ENCODE measurements at places on chromosomes 3 and 15.

DNA sequence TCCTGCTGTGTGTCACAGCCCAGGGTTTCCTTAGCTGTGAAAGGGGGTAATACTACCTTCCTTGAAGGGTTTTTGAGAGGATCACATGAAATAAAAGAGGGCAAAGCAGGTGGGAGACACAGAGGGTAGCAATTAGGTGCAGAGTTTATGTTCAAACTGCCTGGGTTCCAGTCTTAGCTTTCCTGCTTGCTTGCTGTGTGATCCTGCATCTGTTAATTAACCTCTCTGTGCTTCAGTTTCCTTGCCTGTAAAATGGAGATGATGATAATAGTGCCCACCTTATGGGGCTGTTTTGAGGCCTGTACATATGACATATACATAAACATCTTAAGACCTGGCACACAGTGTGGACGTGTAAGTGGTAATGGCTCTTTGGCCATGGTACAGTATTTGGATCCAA lies 35.0 kb downstream of the SPSB4 start:
- DNase-seq: no peak

GRCh38 chr3:106276755-106277612 lies 408.2 kb upstream of the CBLB start:
- DNase-seq: no peak

GRCh38 chr3:172229462-172229861 lies 190.1 kb downstream of the FNDC3B start:
- DNase-seq: no peak

GRCh38 chr3:136106101-136106500 lies 90.0 kb downstream of the MSL2 start:
- no peak for DNase-seq

DNA sequence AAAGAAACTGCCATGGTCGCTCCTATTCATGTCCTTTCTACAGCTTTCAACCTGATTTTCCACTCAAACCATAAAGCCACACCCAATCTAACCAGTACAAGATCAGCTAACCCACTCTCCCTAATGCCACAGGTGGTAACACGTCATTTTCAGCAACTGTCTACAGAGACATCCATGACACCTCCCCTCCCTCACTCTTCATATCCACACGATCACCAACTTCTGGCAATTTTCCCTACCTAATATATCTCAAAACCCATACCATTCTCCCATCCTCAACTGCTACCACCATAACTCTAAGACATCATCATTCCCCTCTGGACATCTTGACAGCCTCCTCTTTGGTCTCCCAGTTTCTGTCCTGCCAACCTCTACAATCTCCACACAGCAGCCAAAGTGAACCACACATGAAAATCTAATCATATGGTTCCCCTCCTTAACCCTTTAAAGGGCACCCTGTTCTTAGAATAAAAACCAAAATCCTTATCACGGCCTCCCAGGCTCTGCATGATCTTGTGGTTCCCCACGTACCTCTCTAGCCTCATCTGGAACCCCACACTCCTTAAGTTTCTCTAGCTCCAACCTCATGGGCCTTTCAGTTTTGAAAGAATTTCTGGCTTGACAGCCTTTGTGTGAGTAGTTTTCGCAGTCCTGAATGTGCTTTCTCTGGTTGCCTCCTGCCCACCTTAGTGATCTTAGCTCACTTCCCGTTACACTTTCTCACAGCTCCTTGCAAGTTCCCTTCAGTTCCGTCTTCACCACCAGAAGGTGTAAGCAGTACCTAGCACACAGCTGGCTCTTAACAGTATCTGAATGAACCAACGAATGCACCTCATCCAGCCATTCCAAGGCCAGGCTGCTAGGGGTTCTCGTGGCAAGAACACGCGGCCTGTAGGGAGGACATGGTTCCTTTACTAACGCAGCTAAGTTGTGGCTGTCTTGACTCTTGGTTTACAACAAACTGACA lies 33.4 kb downstream of the SPINK8 start:
- no peak for DNase-seq

DNA sequence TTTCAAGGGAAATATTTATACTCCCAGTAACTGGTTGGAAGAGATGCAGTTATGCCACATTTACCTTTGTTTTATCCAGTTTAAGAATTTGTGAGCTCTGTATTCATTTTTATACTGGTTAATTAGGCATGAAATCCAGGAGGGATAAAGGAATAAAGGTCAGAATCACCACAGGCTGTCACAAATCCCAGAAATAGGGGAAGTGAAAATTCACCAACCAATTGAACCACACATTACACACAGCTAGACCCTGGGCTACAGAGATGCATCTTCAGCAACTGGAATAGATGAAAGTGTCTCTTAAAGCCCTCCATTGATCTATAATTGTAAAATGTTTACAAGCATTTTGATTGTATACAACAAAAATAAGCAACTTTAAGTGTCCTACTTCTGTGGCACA lies 18.5 kb downstream of the SERPINI1 start:
- no peak for DNase-seq

GRCh38 chr15:34583399-34584329 lies at the start of gene GOLGA8B:
Gene GOLGA8B, minus strand, starts transcription at chr15:34583651. Its CDS starts 47,739 bp downstream, at chr15:34535912.
- DNase-seq: peak; percentile 36

DNA sequence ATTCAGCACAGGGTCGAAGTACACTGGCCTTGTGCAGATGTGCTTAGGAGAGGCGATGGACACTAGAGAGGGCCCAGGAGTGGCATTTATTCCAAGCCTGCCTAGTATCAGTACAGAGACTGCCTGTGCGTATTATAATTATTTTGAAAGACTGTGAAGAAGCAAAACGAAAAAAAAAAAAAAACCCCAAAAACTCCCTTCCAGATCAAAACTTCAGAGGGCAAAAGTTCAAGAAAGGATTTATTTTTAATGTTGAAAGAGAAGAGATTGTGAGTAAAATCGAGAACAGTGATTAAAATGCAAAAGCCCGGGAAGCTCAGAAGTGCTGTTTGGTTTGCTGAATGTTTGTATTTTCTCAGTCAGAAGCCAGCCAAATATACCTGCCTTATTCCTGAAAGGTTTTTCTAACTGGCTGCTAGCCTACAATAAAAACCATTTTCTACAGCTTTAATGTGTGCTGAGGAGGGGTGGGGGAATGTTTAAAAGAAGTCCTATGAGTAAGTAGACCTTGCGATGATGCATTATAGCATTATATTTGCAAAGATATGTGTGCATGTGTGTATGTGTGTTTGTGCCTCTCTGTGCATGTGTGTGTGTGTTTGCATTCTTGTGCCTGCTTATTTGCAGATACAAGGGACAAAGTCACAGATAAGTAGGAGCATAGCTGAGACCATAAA lies 19.3 kb upstream of the LZTFL1 start:
- DNase-seq: no peak

DNA sequence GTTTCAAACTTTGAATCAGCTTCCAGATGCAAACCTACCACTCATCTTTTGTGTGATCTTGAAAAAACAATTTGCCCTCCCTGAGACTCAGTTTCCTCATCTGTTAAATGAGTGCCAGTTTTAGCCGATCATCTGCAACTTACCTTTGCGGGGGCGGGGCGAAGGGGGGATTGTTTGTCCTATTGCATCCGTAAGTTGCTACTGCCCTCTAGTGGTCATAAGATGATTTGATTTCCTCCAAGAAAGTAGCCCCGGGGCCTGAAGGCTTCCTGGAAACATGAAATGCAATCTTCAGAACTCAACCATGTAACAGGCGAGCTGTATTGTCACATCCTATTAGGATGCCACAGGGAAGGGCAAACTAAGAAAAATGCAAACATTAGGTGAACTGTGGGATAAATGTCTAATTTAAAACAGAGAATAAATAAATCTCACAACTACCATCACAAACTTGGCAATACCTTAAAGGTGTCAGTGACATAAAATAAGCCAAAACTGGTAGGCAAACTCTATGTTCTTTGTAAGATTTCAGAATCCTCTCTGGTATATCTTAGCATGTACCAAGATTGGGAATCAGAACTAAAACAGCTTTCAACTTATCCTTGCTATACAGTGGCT lies 63.5 kb upstream of the CLDN18 start:
- DNase-seq: peak; percentile 63

DNA sequence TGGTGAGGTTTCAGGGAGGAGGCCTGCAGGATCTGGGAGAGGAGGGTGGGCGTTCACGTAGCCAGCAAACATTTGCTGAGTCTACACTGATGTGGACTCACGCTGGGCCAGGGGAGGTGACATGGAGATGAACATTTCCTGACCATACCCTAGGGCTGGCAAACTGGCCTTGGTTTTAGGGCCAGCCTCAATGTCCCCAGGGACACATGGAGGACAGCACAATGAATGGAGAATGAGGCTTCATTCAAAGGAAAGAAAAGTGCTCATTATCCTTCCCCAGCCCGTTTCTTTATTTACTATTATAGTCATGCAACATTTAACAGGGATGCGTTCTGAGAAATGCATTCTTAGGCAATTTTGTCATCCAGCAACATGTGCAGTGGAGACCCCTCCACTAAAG lies 26.8 kb downstream of the ACAN start:
- DNase-seq: no peak

DNA sequence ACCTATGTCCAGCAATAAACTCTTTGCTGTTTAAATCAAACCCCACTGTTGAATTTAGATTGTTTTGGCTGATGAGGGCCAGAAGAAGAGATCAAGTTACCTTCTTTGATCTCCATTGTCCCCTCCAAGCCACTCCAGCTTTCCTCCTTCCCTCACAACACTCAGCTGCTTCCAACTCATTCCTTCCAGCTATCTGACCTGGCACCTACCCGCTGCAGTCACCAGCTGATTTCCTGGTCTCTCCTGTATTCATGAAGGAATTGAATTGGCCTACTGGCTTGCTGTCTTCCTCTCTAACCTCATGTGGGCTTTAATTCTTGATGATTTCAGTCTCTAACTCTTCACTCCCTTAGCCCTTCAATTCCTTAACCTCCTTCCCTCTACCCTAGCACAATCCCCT lies 40.8 kb upstream of the ABHD17C start:
- no peak for DNase-seq

DNA sequence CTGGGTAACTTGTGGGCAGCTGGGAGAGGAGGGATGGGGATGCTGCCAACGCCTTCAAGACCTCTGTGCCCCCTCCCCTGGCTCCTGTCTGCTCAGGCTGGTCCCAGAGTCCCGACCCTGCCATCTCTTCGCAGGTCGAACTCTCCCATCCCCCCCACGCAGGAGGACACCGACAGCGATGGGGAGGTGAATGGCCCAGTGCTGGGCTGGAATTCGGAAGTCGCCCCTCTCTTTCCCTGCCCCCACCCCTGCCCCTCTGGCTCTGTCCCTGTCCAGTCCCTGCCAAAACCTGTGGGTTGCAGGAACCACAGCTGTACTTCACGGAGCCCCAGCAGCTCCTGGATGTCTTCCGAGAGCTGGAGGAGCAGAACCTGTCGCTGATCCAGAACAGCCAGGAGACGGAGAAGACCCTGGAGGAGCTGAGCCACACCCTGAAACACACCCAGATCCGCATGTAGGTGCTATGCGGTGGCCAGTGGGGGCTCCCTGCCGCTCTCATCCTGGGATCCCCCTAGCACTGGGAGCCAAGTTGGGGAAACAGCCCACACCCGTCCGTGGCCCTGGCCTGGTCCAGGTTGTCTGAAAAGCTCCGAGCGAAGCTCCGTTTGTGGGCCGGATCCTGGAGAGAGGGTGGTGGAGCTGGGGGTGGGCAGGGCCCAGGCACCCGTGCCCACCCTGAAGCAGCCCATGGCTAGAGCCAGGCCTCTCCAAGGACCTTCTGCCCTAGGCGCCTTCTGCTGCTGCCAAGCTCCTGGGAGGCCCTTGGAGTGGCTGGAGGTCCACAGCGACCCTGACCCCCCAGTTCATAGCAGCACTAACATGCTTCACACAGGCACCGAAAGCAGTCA lies 28.7 kb downstream of the CFAP100 start:
- no peak for DNase-seq

GRCh38 chr3:107858876-107859275 lies 232.0 kb downstream of the CD47 start:
- DNase-seq: no peak

- DNase-seq: peak; percentile 100
These were observed 17.3 kb upstream of the HRH1 start for GRCh38 chr3:11136830-11137626.

- DNase-seq: no peak
These were observed 58.7 kb downstream of the RETNLB start for GRCh38 chr3:108698461-108698860.

- DNase-seq: peak; percentile 64
These were observed 32.7 kb downstream of the UBXN7 start for GRCh38 chr3:196399485-196399945.

- DNase-seq: peak; percentile 34
These were observed 464.8 kb downstream of the EPHA3 start for GRCh38 chr3:89572261-89572660.

DNA sequence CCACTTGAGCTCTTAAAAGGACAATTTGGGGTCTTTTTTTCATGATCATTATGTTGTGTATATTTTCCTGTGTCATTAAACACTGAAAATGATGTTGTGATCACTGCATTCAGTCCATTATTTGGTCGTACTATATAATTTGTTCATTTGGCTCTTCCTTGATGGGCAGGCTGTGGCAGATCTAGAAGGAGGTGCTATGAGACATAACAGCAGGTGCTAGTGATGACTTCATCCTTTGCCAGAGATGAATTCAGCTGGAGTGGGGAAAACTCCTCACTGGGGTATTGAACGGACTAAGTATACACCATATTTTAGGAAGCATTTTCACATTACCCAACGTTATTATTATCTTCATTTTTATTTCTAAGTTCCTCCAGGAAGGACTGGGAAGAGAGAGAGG lies 12.0 kb downstream of the CMTM7 start:
- DNase-seq: no peak

GRCh38 chr3:182979103-182979673 lies 1.1 kb downstream of the DCUN1D1 start:
- no peak for DNase-seq

DNA sequence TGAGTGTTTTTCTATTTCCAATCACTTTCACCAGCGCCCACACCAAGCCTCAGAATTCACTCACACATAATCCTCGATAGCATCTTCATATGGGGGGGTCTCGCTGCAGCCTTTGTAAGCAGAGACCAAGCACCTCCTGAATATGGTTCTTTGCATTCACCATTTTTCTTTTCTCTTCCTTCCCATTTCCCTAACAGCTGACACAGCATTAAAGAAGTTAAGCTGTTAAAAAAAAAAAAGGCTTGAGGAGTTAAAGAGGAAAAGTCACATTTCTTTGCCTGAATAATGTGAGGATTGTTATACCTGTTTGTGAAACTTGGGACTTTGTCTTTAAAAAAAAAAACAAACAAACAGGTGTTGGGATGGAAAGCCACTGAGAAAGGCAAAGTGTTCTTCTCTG lies 41.6 kb downstream of the RFTN1 start:
- DNase-seq: no peak

GRCh38 chr15:44340410-44340809 lies 51.9 kb downstream of the GOLM2 start:
- DNase-seq: peak; percentile 90

DNA sequence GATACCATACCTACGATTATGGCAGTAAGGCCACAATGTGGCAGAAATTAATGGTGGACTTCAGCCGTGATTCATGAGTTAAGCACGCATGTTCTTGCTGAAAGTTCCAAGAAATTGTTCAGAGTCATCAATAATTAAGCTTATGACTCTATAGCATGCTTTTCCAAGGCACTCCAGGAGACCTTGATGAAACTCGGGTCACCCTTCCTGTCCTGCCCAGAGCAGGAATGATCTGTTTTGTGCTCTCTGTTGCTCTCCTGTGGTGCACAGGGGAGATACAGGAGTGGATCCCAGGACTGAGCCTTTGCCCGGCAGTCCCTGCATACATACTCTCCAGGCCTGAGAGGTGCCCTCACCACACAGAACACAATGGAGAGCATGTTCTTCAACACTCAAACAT lies 141.6 kb upstream of the SLC2A2 start:
- peak; percentile 63 for DNase-seq

GRCh38 chr3:23430781-23431398 lies 227.8 kb downstream of the UBE2E2 start:
- DNase-seq: peak; percentile 25

Measured in fibroblast of upper back skin (primary cell).